Fibroblast of upper back skin (primary cell): ENCODE measurements at places on chromosomes 6 and 20.
A peak's percentile ranks its signal among the peaks of the same experiment; 100 is the strongest.

- peak; percentile 69 for DNase-seq
Observed at GRCh38 chr6:142387997-142388815, 86.4 kb downstream of the ADGRG6 start.

GRCh38 chr20:2838170-2838797, 2.2 kb downstream of the PCED1A start:
- no peak for DNase-seq

- no peak for DNase-seq
Observed at GRCh38 chr6:134315974-134316441, 1.9 kb downstream of the SGK1 start.

- peak; percentile 5 for DNase-seq
Observed at GRCh38 chr20:62485062-62485700, 9.4 kb upstream of the GATA5 start.

DNA sequence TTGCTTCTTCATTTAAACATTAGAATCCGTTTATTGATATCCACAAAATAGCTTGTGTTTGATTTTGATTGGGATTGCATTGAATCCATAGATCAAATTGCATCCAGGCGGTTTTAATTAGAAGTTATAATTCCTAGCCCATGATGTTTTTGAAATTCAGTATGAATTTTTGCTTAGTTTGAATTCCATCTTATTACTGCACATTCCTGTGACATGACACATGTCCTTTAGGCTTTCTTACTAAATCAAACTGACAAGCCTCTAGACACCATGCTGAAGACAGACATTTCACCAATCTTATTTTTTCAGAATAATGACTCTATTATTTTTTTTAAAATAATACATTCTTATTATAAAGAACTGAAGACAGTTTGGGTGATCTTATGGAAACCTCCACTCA, 21.4 kb upstream of the PI16 start:
- peak; percentile 90 for DNase-seq

GRCh38 chr6:138844192-138844591, 48.3 kb downstream of the ECT2L start:
- DNase-seq, result peak; percentile 32

DNA sequence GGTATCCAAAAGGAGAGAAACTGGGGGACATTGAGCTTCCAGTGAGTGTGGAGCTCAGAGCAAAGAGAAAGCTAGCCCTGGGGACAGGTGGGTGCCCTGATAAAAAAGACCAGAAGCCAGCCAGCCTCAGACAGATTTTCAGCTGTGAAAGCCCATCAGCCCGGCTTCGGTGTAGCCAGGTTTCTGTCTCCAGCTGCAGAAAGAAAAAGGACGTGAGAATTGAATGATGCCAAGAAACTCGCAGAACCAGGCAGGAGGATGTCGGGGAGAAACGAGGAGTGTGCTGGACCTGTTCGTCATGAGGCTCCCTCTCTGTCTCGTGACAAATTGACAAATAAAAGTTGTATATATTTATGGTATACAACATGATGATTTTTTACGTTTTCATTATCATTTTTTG, 63.3 kb downstream of the CDH4 start:
- DNase-seq, result no peak

- no peak for DNase-seq
Observed at GRCh38 chr6:170098428-170099170, 192.3 kb downstream of the DLL1 start.

- no peak for DNase-seq
Observed at GRCh38 chr6:110042670-110043296, 64.7 kb downstream of the GPR6 start.

GRCh38 chr6:168013250-168013915, 15.9 kb downstream of the KIF25 start:
- no peak for DNase-seq

DNA sequence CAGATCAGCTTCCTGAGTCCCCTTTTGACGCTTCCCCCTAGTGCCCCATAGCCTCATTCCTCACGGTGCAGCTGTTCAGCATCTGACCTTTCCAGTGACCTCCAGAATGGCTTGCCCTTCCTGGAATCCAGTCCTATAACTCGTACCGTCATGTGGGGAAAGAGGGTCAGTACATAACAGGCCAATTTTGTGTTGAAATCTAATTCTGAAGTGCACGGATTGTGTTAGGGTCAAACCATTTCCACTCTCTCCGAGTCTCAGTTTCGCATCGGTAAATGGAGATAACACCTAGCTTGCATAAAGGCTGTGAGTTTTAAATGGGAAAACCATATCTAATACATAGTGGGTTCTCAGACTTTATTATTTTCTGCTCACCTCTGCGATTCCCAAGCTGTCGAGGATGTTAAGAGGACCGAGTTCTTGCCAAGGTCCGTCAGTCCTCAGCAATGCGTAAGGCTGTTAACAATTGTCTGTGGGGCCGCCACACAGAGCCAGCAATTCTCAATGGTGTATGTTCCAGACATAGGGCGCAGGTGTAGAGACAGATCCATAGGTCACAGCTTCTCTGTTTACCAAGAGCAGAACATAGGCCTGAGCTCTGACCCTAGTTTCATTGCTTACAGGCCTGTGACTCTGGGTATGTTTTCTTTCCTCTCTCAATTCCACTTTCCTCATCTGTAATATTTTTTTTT, 45.5 kb upstream of the CCR6 start:
- DNase-seq, result no peak

- DNase-seq, result peak; percentile 74
Observed at GRCh38 chr6:115932481-115932880, 128.2 kb downstream of the FRK start.

DNA sequence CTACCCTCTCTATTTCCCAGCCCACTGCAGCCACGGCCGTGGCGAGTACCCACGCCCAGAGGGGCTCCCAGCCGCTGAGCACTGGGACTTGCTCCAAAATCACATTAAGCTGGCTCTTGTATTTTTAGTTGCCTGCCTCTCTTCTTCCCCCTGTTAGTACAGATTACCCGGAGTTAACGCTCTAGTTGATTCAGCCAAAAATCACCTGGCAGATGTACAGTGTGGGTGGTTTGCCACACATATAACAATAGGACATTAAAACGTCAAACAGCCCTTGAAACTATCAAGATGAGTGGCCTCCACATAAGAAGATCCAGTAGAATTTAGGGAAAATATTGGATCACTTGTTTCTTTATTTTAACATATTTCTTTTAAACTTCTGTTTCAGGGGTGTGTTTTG, 268.8 kb upstream of the PRDM1 start:
- no peak for DNase-seq

DNA sequence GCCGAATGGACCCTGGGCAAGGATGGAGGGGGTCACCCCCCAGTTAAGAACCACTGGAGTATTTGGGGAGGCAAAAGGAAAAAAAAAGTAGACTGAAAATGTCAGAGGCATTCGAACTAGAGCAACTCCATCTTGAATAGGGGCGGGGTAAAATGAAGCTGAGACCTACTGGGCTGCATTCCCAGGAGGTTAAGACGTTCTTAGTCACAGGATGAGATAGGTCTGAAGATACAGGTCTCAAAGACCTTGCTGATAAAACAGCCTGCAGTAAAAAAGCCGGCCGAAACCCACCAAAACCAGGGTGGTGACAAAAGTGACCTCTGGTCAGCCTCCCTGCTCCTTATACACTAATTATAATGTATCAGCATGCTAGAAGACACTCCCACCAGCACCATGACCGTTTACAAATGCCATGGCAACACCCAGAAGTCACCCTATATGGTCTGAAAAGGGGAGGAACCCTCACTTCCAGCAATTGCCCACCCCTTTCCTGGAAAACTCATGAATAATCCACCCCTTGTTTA, 70.4 kb upstream of the KCNG1 start:
- DNase-seq, result no peak

GRCh38 chr20:40583636-40584035, 105.4 kb downstream of the MAFB start:
- DNase-seq, result no peak

DNA sequence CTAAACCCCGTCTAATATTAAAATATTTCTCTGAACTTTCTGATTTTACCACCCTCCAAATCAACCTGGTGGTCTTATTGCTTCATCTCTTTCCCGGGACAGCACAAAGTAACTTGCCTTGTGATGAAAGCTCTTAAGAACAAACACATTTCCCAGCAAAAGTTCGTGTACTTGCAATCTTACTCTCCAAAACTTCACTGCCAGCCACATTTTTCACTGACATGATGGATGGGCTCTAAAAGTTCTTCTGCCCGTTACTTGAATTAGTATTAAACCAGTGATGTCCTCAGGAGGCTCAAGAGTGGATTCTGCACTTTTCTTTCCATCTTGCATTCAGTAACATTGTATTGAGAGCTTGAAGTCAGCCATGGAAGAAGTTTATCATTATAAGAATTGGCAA, 731.6 kb upstream of the GJE1 start:
- DNase-seq, result peak; percentile 47

- DNase-seq, result no peak
Observed at GRCh38 chr6:124436803-124437202, 525.4 kb upstream of the RNF217 start.

DNA sequence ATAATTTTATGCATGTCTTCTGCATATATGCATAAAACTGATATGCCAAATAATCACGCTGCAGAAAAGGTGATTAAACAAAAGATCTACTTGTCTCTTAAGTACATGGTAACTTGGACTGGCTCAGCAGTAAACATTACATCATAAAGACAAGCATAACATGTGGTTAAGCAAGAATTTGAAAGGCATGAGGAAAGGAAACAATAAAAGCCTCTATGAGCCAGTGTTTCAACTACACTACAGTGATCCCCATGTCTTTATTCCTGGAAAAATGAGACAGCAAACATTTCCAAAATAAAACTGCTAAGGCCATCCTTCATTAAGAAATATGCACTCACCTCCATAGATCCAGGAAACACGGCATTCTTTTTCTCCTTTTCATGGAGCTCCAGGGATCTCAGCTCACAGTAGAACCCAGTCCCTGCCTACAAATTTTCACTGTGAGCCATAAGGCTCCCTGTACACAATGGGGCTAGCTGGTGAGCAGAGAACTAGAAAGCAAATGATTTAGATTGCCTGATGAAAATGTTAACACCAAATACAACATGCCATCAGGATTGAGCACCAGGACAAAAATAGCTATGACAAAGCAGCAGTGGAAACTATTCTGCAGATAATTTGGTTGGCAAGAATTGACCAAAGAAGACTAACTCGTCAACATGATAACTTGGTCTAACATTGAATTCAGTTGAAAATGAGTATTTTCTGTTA, 156.1 kb downstream of the COL21A1 start:
- peak; percentile 79 for DNase-seq

GRCh38 chr6:153131037-153131981, at the start of gene RGS17:
RGS17 (minus strand) TSS chr6:153131282; CDS start chr6:153044018, 87,264 bp downstream.
- peak; percentile 69 for DNase-seq

DNA sequence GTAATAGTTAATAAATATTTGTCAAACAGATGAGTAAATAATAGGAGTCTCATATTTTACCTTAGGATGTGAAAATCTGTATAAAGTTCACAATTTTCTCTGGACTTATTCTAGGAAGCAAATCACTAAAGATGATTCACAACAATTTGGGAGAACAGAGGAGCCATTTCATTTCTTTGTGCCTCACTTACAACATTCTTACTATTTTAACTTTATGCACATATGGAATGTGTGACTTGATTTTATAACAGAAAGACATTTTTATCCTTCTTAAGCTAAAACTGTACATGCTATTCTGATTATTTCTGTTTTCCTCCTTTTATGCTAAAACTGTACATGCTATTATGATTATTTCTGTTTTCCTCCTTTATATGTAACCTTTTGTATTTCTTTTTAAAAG, 83.3 kb downstream of the FUT9 start:
- no peak for DNase-seq

- DNase-seq, result peak; percentile 88
Observed at GRCh38 chr20:62875419-62876361, 14.1 kb upstream of the TCFL5 start.

DNA sequence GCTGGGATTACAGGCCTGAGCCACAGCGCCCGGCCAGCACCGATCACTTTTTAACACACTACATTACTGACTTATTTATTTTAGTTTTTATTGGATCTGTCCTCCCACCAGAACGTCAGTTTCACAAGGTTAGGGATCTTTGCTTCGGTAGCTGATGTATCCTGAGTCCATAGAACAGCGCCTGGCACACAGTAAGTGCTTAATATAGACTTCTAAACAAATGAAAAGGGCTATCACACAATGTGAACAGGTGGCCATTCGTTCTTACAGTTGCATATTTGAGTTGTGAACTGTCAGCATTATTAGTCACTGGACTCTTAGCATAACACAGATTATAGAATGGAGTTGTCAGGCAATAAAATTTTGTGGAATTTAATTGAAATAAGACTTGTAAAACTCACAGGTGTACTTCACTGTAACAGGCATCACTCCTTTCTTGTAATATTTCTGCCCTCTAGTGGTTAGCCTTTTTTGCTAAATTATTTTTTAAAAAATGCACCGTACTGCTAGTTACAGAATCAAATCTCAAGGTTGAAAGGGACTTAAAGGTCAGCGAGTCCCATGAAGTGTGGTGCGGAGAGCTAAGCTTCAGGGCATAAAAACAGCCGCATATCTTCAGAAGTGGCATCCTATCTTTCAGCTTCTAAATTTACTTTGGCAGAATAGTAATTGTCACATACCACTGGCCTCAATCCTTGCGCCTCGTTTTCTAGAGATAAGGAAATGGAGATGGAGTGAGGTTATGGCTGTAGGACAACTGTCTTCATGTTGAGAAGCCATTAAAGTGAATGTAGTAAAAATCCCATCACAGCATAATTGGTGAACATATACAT, 3.4 kb upstream of the TBC1D7 start:
- DNase-seq, result peak; percentile 12

DNA sequence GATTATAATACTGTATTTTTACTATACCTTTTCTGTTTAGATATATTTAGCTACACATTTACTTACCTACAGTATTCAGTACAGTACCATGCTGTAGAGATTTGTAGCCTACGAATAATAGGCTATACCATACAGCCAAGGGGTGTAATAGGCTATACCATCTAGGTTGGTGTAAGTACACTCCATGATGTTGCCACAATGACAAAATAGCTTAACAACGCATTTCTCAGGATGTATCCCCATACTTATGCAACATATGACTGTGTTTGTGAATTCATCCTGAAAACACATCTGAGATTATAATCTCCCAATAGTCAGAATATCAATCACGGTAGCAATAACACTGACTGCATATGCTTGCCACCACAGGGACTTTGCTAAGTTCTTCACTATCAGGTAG, 20.7 kb downstream of the B4GALT5 start:
- DNase-seq, result no peak

GRCh38 chr20:19047040-19047950, 165.1 kb upstream of the SLC24A3 start:
- no peak for DNase-seq
